NCI-H187 treated with DMSO at 0.1 percent for 48 hours (cell line): ENCODE measurements at places on chromosomes 2 and 18.

DNA sequence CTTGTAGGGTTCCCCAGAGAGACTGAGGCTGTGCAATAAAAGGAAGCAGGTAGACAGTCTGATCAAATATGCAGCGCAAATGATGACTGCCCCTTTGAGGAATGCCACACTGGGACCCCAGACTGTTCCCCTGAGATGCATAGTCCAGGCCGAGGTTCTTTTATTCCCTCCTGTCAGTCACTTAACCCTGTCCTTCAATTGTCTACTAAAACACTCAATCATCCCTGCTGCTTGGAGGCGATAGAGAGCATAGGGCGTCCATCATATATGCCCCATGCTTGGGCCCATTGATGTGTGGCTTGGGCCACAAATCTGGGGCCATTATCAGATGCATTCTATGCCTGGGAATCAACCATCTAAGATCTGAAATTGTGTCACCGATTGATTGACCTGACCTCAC is 15.5 kb upstream of the CASP8 start:
- DNase-seq, result no peak

- no peak for DNase-seq
These were observed 126.1 kb downstream of the ZNF516 start for GRCh38 chr18:76368976-76369375.

- no peak for DNase-seq
These were observed 60.6 kb upstream of the SMAD7 start for GRCh38 chr18:49011291-49011746.

GRCh38 chr2:99644419-99644787 is 154.6 kb upstream of the REV1 start:
- no peak for DNase-seq

DNA sequence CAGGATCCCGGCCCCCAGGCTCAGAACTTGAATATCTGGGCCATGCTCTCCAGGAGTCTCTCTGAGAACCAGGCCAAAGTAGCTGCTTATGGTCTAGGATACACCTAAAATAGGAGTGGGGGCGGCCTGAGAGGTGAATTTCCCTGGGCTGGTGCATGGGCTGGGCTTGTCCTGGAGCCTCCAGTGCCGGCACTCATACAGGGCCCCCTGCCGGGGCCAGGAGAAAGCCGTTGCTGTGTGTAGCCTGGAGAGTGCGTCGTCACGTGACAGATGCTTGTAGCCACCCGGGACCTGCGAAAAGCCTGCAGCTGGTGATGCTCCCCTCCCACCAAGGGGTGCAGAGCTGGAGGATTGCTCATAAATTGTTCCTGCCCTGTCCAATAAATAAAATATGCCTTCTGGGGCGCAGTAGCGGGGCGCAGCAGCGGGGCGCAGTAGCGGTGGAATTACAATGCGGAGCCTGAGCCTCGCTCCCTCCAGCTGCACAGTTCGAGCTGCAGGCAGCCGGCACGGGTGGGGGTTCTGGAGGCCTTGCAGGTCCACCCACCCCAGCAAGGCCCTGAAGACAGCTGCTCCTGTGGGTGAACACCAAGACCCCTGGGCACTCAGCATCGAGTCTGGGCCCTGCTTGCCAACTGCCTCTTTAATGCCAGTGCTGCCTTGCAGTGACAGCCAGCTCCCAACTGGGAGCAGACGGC is 289.9 kb downstream of the NDUFA10 start:
- DNase-seq, result no peak

- no peak for DNase-seq
These were observed 74.1 kb upstream of the LRATD1 start for GRCh38 chr2:14558335-14558919.

GRCh38 chr18:72107647-72108383 is 436.3 kb downstream of the CBLN2 start:
- no peak for DNase-seq

GRCh38 chr2:202149936-202150335 is 76.9 kb downstream of the KIAA2012 start:
- no peak for DNase-seq

- DNase-seq, result peak; percentile 20
These were observed 79.3 kb upstream of the GLI2 start for GRCh38 chr2:120656273-120656950.

- DNase-seq, result no peak
These were observed 309.3 kb downstream of the ZNF521 start for GRCh38 chr18:25042641-25043051.

DNA sequence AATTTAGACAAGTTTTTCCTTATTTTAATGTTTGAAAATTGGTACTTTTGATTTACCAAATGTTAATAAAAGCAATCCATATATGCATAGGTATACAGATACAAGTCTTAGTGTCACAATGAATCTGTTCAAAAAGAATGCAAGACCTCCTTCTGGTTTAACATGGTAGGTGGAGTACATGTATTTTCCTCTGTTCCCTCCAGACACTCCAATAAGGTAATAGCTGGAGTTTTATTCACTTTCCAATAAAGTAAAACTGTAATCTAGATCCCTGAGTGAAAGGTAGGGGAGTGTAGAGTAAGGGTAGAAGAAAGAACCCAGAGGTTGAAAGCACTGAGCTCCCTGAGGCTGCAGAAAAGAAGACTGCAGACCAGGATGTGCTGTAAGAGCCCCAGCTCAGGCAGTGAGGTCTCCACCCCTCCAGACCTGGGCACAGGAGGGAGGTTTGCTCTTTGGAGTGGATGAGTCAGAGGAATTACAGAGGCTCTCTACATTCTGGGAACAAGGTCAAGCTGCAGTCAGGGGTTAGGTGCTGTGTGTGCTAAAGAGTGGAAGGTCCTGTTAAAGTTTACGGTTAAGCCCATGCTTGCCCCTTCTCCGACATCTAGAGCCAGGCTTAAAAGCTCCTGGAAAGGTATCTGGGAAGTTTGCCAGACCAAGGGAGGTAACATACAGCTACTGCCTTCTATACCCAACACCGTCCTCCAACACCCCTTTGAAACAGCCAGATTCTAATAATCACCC is 27.6 kb upstream of the STAT1 start:
- no peak for DNase-seq

DNA sequence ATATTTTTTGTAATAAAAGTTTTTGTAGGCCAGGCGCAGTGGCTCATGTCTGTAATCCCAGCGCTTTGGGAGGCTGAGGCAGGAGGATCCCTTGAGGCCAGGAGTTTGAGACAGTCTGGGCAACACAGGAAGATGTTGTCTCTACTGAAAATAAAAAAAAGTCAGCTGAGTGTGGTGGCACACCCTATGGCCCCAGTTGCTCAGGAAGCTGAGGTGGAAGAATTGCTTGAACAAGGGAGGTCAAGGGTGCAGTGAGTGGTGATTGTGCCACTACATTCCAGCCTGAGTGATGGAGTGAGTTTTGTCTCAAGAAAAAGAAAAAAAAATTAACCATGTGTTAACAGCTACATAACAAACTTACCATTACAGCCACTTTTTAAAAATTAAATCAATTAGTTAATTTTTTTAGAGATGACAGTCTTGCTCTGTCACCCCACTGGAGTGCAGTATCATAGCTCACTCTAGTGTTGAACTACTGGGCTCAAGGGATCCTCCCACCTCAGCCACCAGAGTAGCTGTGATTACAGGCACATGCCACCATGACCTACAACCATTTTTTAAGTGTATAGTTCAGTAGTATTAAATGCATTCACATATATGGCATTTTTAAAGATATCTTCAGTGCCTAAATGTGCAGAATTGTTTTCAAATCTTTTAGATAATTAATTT is 67.2 kb upstream of the ACYP2 start:
- no peak for DNase-seq

DNA sequence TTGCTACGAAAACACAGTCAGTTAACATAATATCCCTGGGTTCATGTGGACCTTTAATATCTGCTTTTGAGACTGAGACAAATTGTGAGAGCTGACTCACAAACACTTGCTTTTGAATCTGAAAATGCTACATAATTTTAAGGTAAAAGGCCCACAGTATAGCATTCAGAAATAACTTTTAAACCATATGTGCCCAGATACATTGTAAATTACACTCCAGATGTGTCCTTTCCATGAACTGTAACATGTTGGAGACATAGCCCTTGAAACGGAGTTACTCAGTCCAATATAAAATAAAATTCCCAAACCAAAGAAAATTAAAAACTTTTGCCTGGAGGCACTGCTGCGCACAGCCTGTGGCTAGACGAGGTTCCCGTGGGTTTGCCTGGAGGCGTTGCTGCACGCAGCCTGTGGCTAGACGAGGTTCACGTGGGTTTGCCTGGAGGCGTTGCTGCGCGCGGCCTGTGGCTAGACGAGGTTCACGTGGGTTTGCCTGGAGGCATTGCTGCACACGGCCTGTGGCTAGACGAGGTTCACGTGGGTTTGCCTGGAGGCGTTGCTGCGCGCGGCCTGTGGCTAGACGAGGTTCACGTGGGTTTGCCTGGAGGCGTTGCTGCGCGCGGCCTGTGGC is 131.9 kb upstream of the ALKAL2 start:
- DNase-seq, result no peak

- DNase-seq, result no peak
These were observed 36.6 kb downstream of the COPS8 start for GRCh38 chr2:237122214-237122666.

GRCh38 chr18:10113121-10114022 is 199.6 kb downstream of the VAPA start:
- DNase-seq, result no peak

GRCh38 chr2:61759718-61760117 is 94.1 kb downstream of the FAM161A start:
- DNase-seq, result no peak

DNA sequence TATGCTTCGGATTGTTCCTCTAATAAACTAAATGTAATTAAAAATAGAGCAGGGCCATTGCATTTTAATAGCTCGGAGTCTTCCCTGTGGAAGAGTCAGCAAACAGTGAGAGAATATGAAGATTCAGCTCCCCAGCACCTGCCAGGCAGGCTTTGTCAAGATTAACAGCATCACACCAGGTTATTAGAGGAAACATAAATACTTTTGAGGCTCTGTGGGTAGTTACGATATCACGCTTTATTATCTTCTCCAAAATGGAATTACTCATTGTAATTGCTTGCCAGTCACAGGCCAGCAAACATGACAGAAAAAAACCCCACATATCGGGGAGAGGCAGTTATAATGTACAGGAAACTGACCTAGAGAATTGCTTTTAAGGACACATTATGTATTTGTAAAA is 303.9 kb downstream of the CPS1 start:
- no peak for DNase-seq

GRCh38 chr2:54671875-54672589 is 51.4 kb upstream of the EML6 start:
- no peak for DNase-seq

DNA sequence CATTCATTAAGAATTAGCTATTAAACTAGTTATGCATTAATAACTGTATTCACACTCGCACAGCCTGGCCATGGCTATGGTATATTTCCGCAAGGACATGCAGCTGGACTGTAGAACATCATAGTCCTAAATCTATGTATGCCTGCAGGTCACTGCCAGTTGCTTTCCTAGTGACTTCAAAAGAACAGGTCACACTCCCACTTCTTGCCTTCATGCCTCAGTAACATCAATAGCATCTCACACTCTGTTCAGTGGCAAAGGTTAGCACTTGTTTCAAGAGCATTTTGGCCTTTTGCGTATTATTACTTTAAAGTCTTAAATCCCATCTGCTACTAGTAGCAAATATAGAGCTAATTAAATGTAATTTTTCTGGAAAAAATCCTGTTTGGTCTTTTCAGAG is 131.4 kb upstream of the DCC start:
- no peak for DNase-seq

DNA sequence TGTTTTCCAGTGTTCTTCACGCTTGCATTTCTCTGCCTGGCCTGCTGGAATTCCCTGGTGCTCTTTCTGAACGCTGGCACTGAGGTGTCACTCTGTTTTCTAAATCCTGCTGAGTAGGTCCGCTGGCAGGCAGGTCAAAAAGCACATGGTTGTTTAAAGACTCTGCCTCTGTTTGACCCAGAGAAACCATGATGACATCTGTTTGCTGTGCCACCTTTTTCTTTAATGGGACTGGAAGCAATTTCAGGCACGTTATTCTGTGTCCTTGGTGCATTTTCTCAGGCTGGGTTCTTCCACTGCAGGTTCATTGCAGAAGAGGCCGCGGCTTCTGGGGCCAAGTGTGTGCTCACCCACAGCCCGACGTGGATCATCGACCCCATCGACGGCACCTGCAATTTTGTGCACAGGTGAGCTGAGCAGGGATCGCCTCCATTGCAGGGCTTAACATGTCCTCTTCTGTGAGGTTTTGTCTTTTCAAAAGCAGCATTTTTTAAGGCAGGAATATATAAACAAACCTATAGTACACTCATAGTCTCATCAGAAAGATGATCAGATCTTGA is 28.4 kb downstream of the IMPA2 start:
- DNase-seq, result no peak

DNA sequence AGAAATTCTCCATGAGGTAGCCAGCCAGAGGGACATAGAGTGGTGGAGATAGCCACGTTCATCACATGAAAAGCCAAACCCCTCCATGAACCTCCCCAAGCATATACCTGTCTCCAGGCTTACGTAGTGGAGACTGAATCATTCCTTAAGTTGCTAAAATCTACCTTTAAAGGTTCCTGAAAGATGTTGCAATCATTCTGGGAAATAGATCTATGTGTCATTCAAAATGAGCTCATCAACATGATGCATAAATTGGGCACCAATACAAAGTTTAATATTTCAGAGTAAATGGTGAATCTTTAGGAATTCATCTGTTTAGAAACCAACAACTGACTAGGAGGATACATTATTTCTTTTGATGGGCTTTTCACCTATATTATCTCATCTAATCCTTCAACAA is 362.6 kb upstream of the ID2 start:
- no peak for DNase-seq

GRCh38 chr2:85355521-85355920 is 952 bp downstream of the ELMOD3 start:
- DNase-seq, result no peak

- DNase-seq, result no peak
These were observed 60.8 kb downstream of the LIMS1 start for GRCh38 chr2:108594982-108595464.

DNA sequence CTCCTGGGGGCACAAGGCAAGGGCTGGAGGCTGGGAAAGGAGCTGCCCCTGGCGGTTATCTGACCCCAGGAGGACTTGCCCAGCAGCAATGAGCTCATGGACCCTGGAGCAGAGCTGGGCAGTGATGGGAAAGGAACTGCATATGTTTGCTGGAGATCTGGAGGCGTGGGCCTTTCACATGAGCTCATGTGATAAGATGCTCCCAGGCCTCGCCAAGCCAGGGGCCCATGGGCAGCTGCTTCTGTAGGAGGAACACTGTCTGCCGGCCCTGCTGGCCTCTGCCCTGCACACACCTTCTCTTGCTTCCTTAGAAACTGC is 9.0 kb upstream of the NPPC start:
- no peak for DNase-seq

GRCh38 chr2:55459714-55460274 is 40.1 kb upstream of the CCDC88A start:
- DNase-seq, result no peak
